Chondrocyte (in vitro differentiated cells): ENCODE measurements at places on chromosomes 6 and 20. TPM values are rescaled to one million over a fixed set of nuclear protein-coding genes. Genes with fewer than 3 reads are reported as not detected.

The WFDC10B gene
- total RNA-seq = not detected in 3 replicates

The APOBEC2 gene
- total RNA-seq = not detected in 3 replicates

The HLA-DMA gene
- total RNA-seq = 3.6 to 5.5 TPM (median 5.4 TPM) in 3 replicates

The OR2H1 gene
- total RNA-seq = not detected in 3 replicates

The MOG gene
- total RNA-seq = 0.82 TPM in 1 of 3 replicates, not detected in the others

The TMEM200A gene
- 6.8 to 12.4 TPM (median 7.1 TPM) in 3 replicates for total RNA-seq

The SLC16A10 gene
- total RNA-seq = 0.02 TPM in 1 of 3 replicates, not detected in the others

The FNDC1 gene
- 10.5 to 13.8 TPM (median 12.8 TPM) in 3 replicates for total RNA-seq

The CALHM6 gene
- 1.9 to 3.6 TPM (median 2.7 TPM) in 3 replicates for total RNA-seq

The SCGN gene
- not detected in 3 replicates for total RNA-seq

The RRAGD gene
- total RNA-seq = 8.9 to 18.8 TPM (median 17.9 TPM) in 3 replicates

The HTR1B gene
- 0.57 to 1.2 TPM (median 0.65 TPM) in 3 replicates for total RNA-seq

The OVOL2 gene
- total RNA-seq = not detected in 3 replicates

The SSTR4 gene
- 0.33 TPM in 1 of 3 replicates, not detected in the others for total RNA-seq

The ADGB gene
- total RNA-seq = not detected in 3 replicates

The FERMT1 gene
- 0.51 to 2.1 TPM (median 0.52 TPM) in 3 replicates for total RNA-seq

The SPATA2 gene
- total RNA-seq = 5.6 to 6.5 TPM (median 5.9 TPM) in 3 replicates

The CALHM4 gene
- not detected in 3 replicates for total RNA-seq

The PDE10A gene
- total RNA-seq = 10.4 to 14.3 TPM (median 13.7 TPM) in 3 replicates

The SLA2 gene
- total RNA-seq = 0.24 TPM in 1 of 3 replicates, not detected in the others

The PRPF6 gene
- 49.0 to 56.6 TPM (median 49.5 TPM) in 3 replicates for total RNA-seq

The PRELID3B gene
- total RNA-seq = 38.0 to 44.4 TPM (median 41.1 TPM) in 3 replicates

The PLCB1 gene
- total RNA-seq = 10.8 to 15.3 TPM (median 11.4 TPM) in 3 replicates

The EYS gene
- total RNA-seq = not detected in 3 replicates

The TNFRSF6B gene
- 0.79 to 0.99 TPM in 2 of 3 replicates, not detected in the other for total RNA-seq

The PEX7 gene
- total RNA-seq = 6.2 to 7.0 TPM (median 6.8 TPM) in 3 replicates

The GNAS-AS1 gene
- 1.1 to 2.7 TPM (median 1.7 TPM) in 3 replicates for total RNA-seq

The IRAK1BP1 gene
- total RNA-seq = 1.3 to 3.6 TPM (median 1.8 TPM) in 3 replicates

The BEND3 gene
- 3.1 to 3.9 TPM (median 3.6 TPM) in 3 replicates for total RNA-seq

The DDRGK1 gene
- total RNA-seq = 61.8 to 69.7 TPM (median 62.6 TPM) in 3 replicates

The LAMA2 gene
- total RNA-seq = 1.9 to 9.8 TPM (median 2.5 TPM) in 3 replicates

The CDC40 gene
- 13.0 to 15.6 TPM (median 15.2 TPM) in 3 replicates for total RNA-seq

The UNC5CL gene
- 0.25 to 0.36 TPM in 2 of 3 replicates, not detected in the other for total RNA-seq

The ASIP gene
- total RNA-seq = not detected in 3 replicates

The LINC00237 gene
- total RNA-seq = not detected in 3 replicates

The C6orf52 gene
- total RNA-seq = 0.82 to 0.97 TPM in 2 of 3 replicates, not detected in the other

The MYLK4 gene
- total RNA-seq = 0.99 to 1.1 TPM (median 1.00 TPM) in 3 replicates

The SPATS1 gene
- not detected in 3 replicates for total RNA-seq

The LSM14B gene
- 37.3 to 51.9 TPM (median 48.6 TPM) in 3 replicates for total RNA-seq

The ARMH2 gene
- total RNA-seq = not detected in 3 replicates

The UBD gene
- total RNA-seq = not detected in 3 replicates
